ENCODE measurements at places on chromosomes 13 and 19. TPM values are rescaled to one million over a fixed set of nuclear protein-coding genes. Genes with fewer than 3 reads are reported as not detected.

DNA sequence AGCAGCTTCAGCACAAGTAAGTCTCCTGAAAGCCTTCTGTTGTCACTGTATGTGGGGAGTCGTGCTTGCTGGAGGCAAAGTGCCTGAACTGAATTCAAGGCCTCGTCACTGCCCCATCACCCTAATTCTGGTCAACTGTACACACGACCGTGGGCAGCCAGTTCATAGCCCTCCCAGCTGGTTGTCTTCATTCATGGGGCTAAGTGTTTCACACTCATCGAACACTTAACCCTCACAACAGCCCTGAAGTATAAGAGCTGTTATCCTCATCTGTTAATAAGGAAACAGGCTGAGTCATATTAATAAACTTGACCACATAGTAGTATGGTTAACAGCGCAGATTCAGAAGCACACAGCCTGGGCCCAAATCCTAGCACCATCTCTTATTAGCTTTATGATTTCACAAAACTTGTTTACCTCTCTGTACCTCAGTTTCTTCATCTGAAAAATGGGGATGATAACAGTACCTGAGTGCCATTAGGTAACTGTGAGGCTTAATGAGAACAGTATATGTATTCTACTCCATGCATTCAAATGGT is 66.7 kb downstream of the CDADC1 start:
- no peak for DNase-seq

The KLK10 gene
- total RNA-seq = not detected

- no peak for DNase-seq
These were observed 53.3 kb downstream of the SOX21 start for GRCh38 chr13:94658926-94659597.

- DNase-seq = no peak
These were observed 36.9 kb upstream of the ZNF562 start for GRCh38 chr19:9711815-9712214.

DNA sequence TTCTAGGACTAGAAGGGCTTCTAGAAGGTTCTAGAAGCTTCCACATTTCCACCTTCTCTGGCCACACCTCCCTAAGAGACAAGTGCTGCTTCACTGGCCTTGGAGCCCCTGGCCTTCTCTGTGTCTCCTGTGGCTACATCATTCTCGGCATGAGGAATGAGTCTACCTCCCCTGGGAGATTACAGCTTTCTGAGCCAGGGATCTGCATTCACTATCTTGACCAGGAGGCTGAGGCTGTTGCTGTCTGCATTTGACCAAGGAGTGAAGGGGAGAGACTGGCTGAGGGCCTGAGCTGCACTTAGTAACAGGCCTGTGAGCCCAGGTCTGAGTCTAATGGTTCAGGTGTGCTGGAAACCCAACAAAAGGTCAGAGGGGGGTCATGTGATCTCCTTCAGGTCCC is 5.3 kb downstream of the CPAMD8 start:
- no peak for DNase-seq

All from activated B cell treated with CpG ODN at 0.5 μM for 24 hours (primary cell).